ENCODE measurements at places on chromosomes 1 and 21.

DNA sequence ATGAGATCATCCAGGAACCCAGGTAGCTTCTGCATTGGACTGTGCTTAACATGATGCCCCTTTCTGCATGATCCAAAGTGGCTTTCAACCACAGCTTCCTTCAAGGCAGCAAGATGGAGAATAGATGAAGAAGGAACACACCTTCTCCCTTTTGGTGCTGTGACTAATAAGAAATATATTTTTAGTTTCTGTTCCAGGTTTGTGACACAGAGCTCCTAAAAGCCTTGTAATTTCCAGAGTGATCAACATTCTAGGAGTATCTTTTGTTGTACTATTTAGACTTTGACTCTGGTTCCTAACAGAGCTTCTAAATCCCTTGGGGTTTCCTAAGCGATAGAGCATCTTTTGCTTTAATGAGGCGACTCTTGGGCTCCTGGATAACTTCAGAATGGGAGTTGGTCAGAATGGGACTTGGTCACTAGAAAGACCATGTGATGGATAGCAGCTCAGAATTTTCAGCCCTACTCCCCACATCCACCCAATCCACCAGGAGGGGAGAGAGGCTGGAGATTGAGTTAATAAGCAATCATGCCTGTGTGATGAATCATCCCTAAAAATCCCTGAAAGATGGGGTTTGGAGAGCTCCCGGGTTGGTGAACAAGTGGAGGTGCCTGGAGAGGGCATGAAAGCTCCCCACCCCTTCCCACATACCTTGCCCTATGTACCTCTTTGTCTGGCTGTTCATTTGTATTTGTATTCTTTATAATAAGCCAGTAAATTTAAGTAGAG, 134.8 kb downstream of the FGGY start:
- DNase-seq, result no peak

- DNase-seq, result no peak
Observed at GRCh38 chr1:114118351-114118990, 35.2 kb downstream of the SYT6 start.

GRCh38 chr21:36692835-36693488, 6.0 kb upstream of the SIM2 start:
- DNase-seq, result no peak

GRCh38 chr1:200328379-200328778, 81.5 kb downstream of the ZNF281 start:
- no peak for DNase-seq

GRCh38 chr1:25680701-25681100, 64.1 kb downstream of the MAN1C1 start:
- DNase-seq, result no peak

GRCh38 chr21:24289539-24289938, 1317.7 kb downstream of the MRPL39 start:
- DNase-seq, result no peak

- DNase-seq, result no peak
Observed at GRCh38 chr21:43786300-43786806, 3.0 kb upstream of the RRP1 start.

DNA sequence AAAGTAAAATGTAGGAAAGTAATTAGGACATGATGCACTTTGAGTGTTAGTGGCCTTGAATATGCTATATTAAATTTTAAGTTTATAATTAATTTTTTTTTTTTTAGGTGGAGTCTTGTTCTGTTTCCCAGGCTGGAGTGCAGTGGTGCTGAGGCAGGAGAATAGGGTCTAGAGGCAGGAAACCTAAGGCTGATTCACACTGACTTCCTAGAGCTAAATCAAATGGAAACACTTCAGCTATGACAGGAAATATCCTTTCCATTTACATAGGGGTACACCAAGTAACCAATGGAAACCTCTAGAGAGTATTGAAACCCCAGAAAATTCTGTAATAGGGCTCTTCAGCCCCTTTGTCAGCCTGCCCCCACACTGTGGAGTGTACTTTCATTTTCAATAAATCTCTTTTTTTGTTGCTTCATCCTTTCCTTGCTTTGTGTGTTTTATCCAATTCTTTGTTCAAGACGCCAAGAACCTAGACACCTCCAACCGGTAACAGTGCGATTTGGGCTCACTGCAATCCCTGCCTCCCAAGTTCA, 17.9 kb upstream of the THRAP3 start:
- no peak for DNase-seq

GRCh38 chr1:148389027-148389339, 94.1 kb downstream of the PPIAL4G start:
- no peak for DNase-seq

- no peak for DNase-seq
Observed at GRCh38 chr1:218344814-218345672, at the start of gene TGFB2. Gene TGFB2 (plus strand): TSS chr1:218345336. CDS start chr1:218346702, 1,366 bp downstream.

DNA sequence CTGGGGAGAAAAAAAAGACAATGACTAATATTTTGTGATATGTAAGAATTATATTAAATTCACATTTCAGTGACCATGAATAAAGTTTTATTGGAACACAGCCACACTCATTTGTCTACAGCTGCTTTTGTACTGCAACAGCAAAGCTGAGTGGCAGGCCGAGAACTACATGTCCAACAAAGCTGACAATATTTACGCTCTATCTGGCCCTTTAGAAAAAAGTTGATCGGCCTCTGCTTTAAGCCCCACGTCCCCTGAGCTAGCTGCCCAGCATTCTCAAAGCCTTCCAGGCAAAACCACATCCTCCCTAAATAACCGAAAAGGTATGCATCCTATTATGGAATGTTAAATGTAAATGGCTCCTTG, 8.6 kb downstream of the SLC2A1 start:
- no peak for DNase-seq

GRCh38 chr1:23421753-23422240, 2.8 kb downstream of the TCEA3 start:
- no peak for DNase-seq

DNA sequence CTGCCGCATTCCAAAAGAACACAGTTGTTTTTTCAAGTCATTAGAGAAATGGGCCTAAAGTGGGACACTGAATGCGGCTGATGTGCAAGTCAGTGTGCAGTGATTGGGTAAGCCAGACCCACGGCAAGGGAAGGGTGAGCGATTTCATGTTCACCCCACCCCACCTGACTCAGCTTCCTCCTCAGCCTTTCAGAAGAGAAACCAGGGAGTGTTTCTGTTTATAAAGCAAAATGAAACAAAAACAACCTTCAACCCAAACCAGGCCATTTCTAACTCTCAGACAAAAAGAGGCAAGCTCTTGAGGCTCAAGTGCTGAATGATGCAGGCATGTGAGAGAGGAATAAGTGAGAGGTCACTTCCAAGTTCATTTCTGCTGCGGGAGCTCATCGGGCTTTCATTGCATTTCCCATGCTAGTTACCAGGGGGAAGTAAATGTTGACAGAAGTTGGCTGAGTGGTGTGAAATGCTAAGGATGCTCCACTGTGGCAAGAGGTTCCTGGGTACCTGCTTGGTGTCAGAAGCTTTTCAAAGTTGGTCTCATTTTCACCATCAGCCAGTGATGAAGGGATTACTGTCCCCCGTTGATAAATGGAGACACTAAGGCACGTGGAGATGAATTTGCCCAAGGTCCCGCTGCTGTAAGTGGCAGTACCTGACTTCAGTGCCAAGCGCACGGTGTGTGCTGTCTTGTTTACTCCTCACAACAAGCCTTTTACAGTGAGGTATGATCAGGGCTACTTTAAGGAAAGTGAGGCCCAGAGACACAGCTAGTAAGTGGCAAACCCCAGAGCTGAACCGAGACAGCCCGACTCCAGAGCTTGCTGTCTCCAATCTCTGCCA, 29.1 kb downstream of the STPG1 start:
- no peak for DNase-seq

DNA sequence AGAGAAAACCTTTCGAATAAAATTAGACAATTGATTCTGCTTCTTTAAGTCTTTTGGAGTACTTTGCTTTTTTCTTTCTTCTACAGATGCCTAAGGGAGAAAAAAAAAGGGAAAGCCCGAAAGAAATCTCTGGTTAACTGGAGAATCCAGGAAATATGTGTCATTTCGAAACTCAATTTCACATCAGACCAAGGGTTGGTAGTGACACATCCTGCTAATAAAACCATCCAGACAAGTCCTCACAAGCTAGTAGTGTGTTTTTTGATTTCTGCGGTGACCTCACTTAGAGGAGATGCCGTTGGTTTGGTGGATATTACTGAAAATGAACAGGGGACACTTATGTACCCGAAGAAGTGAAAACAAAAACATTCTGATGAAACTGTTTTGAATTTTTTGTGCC, 726.5 kb upstream of the ADAMTS5 start:
- DNase-seq, result no peak

- DNase-seq, result no peak
Observed at GRCh38 chr1:1135339-1136136, 19.6 kb upstream of the C1orf159 start.

DNA sequence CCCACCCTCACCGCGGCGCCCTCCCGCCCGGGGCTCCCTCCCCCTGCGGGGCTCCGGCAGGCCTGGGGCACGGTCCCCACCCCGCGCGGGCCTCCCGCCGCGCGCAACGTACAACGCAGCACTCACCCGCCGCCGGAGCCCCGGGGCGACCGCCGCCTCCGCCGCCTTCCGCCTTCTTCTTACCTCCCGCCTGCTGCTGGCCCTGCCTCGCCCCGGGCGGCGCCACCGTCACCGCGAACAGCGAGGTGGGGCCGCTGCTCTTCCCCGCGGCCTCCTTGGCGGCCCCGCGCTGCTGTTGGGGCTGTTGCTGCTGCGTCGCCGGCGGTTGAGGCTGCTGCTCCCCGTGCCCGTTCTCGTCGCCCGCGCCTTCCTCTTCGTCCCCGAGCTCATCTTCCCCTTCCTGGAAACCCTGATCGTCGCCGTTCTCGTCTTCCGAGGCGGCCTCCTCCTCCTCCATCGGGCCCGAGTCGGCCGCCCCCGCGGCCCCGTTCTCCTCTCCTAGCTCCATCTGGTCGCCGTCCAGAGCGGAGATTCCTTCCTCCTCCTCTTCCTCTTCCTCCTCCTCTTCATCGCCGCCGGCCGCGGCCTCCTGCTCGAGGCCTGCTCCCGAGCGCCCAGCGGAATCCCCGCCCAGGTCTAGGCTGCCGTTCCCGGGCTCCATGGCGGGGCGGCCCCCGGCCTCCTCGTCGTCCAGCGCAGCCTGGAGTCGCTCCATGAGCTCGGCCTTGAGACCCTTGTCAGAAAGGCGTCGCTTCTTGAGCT, 671 bp downstream of the HNRNPU start:
- peak; percentile 71 for DNase-seq

DNA sequence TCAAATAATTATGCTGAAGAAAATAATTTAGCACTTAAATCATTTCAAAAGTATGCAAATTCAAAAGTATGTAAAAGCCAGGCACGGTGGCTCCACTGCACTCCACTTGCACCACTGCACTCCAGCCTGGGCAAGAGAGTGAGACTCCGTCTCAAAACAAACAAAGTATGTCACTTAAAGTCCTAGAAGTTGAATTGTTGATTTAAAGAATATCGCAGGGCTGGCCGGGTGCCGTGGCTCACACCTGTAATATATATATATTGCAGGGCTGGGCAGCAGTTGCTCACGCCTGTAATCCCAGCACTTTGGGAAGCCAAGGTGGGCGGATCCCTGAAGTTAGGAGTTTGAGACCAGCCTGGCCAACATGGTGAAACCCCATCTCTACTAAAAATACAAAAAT, 8.8 kb upstream of the SETDB1 start:
- no peak for DNase-seq

DNA sequence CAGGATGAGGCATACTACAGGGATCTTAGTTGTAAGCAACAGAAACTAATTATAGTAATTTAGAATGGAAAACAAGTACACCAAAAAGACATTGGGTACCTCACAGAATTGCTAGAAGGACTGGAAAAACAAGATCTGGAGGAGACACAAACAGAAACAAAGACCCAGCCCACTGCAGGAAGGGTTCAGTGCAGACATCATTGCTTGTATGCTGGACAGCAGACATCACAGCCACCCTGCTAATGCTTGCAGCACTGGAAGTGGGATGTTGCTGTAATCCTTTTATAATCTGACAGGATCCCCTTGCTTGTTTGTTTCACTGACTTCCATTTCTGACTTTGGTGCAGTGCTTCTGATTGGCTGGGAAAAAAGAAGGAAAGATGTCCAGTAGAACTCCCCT, 111.4 kb upstream of the ZNF678 start:
- no peak for DNase-seq

DNA sequence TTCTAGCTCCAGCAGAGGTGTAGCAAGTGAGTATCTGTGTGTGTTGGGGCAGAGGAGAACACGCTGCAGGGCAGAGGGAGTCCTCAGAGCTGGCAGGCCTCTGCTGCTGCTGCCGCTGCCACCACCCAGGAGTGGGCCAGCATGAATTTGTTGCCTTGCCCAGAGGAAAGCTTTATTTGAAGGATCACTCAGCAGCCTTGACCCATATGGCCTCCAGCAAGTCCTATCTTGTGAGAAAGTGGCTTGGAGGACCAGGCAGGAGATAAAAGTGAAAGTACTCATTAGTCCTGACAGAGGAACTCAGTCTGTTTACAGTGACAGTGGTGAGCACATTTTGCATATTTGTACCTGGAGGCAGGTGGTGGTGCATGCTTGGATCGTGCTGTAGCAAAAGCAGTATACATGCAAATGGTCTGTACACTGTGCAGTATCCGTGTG, 3.1 kb downstream of the TRAF5 start:
- no peak for DNase-seq

DNA sequence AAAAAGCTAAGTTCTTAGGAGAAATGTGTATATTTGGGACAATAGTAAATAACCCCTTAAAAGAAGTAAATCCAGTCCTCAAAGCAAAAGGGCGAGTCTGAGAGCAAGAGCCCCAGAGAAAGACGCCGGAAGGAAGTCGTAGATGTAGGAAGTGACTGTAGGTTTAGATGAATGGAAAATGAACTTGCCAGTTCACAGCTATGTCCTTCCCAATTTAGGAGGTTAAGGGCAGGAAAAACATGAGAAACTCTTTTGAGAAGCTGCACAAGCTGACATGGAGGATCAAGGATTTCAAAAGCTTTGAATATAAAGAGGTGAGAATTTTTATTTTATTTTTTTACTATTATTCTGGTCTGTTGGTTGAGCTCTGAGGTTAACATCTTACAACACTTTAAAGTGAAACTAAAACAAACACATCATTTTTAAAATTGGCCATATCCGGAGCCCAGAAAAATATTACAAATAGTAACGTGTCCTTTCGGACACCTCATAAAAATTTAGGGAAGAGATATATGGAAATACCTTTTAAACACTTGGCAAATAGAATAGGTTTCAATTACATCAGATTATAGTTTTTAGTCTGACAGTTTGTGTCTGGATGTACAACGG, 1178.6 kb downstream of the MRPL39 start:
- no peak for DNase-seq
